ENCODE measurements at places on chromosomes 12 and 14. TPM values are rescaled to one million over a fixed set of nuclear protein-coding genes. Genes with fewer than 3 reads are reported as not detected.
A peak's percentile ranks its signal among the peaks of the same experiment; 100 is the strongest.

OTUB2 gene
- total RNA-seq = 0.37 TPM

MARCHF9 gene
- total RNA-seq = 11.2 TPM

DNA sequence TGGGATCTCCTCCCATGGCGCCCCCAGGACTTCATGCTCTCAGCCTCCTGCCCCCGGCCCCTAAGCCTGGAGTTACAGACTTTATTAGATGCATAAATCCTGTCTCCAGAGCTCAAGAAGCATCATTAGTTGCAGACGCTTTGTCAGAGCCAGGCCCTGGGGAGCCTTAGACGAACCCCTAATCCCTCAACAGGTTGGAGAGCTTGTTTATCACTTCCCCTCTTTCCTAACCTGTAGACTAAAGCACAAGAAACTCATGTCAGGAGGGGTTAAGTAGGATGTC lies 260 bp upstream of the NPFF start:
- H3K4me3 ChIP-seq = no peak overlapping the region
- no peaks in the 10 kb centered on the region for H3K27me3 ChIP-seq
- peaks cover 22% of the 10 kb centered on the region for H3K4me1 ChIP-seq
- no peak overlapping the region for H3K27ac ChIP-seq

GRCh38 chr14:34750670-34751069 lies 36.3 kb upstream of the CFL2 start:
- no peak for DNase-seq
- no peaks in the 10 kb centered on the region for H3K4me1 ChIP-seq
- no peaks in the 10 kb centered on the region for H3K27me3 ChIP-seq
- peaks cover 36% of the 10 kb centered on the region for H3K36me3 ChIP-seq
- H3K4me3 ChIP-seq = no peak overlapping the region

GRCh38 chr12:14249368-14249767 lies 116.1 kb upstream of the ATF7IP start:
- no peaks in the 10 kb centered on the region for H3K4me1 ChIP-seq
- H3K36me3 ChIP-seq = no peaks in the 10 kb centered on the region
- no peaks in the 10 kb centered on the region for H3K27me3 ChIP-seq
- no peak overlapping the region for H3K27ac ChIP-seq
- no peak overlapping the region for H3K4me3 ChIP-seq
- no peak for DNase-seq

DNA sequence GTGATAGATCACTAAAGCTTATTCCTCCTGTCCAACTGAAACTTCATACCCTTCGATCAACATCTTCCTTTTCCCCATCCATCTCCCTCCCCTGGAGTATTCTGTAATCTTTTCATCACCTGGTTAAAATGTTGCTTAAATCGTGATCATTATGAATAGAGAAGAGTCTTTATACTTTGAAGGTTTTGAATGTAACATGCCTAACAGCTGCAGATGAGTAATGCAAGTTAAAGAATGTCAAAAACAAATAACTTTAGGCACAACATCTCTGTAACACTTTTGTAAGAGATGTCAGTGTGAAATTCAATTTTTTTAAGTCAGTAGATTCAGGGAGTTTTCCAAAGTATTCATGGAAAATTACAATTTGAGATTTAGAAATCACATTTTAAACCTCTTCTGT lies 25.0 kb downstream of the RXYLT1 start:
- DNase-seq = no peak
- no peaks in the 10 kb centered on the region for H3K36me3 ChIP-seq
- no peaks in the 10 kb centered on the region for H3K4me1 ChIP-seq
- no peaks in the 10 kb centered on the region for H3K27me3 ChIP-seq

- no peak for DNase-seq
- peak overlapping the region; percentile 84 for H3K4me3 ChIP-seq
- no peaks in the 10 kb centered on the region for H3K27me3 ChIP-seq
- H3K4me1 ChIP-seq = peaks cover 60% of the 10 kb centered on the region
- no peaks in the 10 kb centered on the region for H3K36me3 ChIP-seq
Measured at GRCh38 chr14:104794631-104794992, 936 bp downstream of the AKT1 start.
